IPS-NIHi11 (cell line): ENCODE measurements at places on chromosomes 2 and 18.

GRCh38 chr18:61569176-61569892 lies 236.1 kb downstream of the CDH20 start:
- no peak for DNase-seq

DNA sequence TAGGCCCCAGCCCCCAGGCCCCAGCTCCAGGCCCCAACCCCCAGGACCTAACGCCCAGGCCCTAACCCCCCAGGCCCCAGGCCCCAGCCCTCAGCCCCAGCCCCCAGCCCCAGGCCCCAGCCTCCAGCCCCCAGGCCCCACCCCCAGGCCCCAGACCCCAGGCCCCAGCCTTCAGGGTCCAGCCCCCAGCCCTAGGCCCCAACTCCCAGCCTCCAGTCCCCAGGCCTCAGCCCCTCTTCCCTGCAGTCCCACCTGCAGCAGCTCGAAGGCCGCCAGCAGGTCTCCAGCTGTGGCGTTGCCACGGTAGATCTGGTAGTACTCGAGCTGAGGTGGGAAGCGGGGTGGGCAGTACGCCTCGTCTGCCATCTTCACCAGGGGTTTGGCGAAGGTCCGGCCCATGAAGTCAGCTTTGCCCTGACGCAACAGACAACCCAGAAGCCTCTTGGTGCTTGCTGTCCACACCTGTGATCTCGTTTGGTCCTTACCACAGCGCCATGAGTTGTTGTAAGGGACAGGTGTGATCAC lies 3.6 kb downstream of the OTOF start:
- no peak for DNase-seq

DNA sequence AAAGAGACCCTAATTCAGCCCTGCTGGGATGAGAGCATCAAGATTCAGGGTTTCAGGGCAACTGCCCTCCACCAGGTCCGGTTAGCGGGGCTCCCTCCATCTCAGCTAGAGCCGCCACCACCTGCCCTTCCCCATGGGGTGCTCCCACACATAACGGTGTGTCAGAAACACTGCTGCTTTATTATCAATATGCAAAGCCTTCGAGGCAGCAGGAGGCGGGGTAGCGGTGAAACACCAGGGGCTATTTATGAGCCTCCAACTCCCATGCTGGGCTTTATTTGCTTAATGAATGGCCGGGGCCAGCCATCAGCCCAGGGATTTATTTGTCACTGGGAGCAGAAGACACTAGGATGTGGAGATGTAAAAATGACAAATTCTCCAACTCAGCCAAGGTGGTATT lies 109.8 kb downstream of the GALNT14 start:
- no peak for DNase-seq

DNA sequence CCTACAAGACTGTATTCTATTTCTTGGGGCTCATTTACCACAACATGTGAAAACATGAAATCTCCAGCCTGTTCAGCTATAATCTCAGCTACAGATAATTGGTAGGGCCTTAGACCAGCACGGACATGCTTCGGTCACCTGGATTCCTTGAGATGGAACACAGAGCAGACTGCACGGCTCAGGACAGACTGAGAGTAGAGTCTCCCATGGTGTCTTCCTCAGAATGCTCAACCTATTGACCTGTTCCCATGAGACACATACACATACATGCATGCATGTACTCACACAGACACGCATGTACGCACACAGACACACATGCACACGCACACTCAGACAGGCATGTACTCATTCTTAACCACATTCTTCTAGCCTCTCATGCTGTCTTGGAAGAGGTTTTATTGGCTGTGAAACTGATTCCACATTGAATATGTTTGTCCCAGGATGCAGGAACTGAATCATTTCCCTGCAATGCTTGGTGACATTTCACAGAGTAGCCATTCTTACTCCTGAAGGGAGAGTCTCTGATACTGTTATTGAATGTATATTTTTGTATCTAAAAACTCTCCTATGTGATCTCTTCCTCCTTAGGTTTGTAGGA lies 23.5 kb upstream of the BZW1 start:
- DNase-seq: no peak

DNA sequence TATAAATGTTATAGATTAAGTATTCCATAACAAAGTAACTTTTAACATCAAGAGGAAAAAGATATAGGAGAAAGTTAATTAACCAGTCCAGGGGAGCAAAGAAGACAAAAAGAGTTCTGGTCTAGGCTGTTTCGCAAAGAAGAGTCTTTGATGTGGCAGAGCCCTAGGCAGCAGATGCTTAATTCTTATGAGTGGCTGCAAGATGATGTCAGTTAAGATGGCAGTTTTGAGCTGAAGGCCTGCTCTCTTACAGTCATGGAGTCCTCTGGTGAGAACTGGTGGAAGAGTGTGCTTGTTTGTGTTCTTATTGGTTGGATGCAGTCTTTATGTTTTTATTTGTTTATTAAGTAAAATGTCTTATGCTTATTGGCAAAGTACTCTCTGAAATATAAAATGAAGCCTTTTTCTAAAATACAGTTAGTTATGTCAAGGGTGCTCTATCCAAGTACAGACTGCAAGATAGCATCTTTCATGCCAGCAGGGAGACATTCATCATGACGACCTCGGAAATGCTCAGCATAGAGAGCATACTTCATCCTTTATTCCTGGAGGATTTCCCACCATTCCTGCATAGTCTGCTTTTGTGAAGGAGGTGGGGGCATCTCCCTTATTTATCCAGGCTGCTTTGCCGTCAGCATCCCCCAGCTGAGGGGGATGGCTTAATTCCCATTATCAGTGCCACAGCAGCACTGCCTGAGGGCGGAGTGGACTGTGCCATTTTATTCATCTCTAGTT lies 38.9 kb upstream of the SERPINE2 start:
- no peak for DNase-seq

DNA sequence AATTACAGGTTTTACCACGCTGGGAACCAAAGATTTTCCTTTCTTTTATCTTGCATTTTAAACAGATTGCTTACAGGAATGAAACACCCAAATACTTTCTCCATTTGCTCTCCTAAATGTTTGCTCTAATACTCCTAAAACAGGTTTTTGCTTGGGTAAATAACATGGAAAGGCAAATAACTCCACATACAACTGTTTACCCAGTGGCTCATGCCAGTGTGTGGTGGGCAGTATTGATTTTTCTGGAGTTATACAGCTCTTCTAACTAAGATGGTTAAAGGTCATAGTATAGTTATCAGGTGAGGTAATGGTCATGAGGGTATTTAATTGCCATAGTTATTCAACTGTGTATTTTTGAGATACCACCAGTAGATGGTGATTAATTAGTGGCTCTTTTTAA lies 61.2 kb upstream of the RAB27B start:
- DNase-seq: no peak

GRCh38 chr2:241568726-241569125 lies 10.2 kb downstream of the BOK start:
- DNase-seq: no peak

- DNase-seq: no peak
These were observed 91.1 kb downstream of the FMNL2 start for GRCh38 chr2:152425765-152426727.

DNA sequence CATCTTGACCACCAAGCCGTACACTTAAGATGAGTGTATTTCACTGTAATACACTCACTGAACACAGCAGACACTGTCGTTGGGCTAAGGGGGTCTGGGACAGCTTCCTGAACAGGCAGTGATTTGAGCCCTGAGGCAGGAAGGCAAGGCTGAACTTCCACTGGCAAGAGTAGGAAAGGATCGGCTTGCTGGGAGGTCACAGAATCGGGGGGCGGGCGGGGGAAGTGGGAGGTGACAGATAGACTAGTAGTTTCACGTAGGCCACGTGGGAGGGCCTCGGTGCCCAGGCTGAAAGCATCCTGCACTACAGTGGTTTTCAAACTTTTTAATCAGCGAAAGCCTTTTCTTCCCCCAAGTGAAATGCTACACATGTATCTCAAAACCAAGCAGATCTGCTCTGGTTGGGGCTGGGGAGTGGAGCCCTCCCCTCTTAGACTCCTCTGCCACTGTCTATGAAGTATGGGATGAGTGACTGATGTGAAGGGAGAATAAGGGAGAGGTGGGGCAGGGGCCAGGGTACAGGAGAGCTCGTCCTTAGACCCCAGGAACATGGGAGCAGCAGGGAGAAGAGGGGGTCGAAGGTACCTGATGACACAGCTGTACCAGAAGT lies 8.6 kb downstream of the PARD6G start:
- DNase-seq: no peak
